GF-D8 (cell line): ENCODE measurements at places on chromosomes 6 and 20.

DNA sequence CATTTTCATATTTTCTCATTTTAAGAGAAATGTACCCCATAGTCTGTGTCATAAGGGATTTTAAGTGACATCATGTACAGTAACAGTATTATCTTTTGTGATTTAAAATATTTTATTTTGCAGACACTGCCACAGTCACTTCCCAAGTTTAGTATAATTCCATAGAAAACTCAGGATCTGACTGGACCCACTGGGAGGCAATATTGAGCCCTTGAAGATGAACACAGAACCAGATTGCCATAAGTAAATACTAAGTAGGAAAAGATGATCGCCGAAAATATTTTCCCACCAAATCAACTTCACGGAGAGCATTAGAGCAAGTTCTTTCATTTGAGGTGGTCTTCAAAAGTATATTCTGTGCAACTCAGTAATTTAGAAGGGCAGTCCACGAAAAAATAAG, 17.6 kb upstream of the PKHD1 start:
- no peak for DNase-seq

GRCh38 chr6:125816828-125817280, 26.1 kb downstream of the NCOA7 start:
- DNase-seq: no peak

- no peak for DNase-seq
These were observed 40.6 kb downstream of the KCNS1 start for GRCh38 chr20:45060294-45060693.

DNA sequence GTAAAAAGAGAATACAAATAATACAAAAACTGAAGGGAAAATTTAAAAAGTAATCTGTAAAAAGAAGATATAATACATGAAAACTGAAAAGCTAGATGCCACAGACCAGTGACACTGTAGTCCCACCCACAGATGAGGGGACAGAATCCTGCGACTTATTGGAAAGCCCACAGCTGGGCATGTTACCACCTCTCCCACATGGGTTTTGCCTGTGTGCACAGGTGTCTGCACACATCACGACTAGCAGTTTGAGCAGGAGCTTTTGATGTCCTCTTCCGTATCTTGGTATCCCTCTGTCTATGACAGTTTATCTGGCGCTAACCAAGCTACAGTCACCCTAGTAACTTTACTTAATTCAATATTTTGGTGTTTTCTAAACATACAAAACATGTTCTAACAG, 291.1 kb upstream of the EXOC2 start:
- no peak for DNase-seq

DNA sequence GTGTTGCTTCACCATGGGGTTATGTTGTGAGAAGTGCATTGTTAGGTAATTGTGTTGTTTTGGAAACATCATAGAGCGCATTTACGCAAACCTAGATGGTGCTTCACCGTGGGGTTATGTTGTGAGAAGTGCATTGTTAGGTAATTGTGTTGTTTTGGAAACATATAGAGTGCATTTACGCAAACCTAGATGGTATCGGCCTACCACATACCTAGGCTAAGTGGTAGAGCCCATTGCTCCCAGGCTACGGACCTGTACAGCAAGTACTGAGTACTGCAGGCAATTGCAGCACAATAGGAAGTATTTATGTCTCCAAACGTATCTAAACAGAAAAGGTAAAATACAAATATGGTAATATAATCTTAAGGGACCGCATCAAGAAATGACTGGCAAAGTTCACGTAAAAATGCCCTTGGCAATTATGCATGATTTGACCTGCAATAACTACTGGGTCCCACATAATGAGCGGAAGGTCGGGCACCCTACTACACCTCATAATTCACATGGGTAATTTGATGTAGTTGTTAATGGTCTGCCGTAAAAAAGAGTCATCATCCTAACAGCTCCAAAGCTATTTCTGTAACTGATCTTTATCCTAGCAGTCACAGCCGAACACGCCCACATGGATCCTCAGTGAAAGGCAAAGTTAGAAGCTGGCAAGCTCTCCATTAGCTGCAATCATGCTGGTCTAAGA, 76.0 kb downstream of the RSPH3 start:
- no peak for DNase-seq

GRCh38 chr20:51543422-51543788, 886 bp upstream of the NFATC2 start:
- DNase-seq: no peak

DNA sequence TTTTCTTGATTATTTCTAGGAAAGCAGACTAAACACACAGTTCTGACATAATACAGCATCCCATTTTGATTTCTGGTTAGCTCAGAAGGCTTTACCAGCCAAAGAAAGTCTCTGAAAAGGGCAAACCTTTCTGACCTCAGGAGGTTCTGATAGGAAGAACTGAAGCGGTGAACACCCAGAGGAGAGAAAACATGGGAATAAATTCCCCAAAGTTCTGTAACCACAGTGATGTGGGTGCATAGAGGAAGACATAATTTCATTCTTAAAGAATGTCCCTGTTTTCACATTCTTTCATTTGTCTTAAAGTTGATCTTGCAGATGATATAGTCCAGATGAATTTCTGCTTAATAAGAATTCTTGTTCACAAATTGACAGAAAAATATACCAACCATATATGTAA, 60.3 kb downstream of the RSPO3 start:
- no peak for DNase-seq

GRCh38 chr20:51811042-51811355, 8.7 kb upstream of the SALL4 start:
- DNase-seq: no peak

DNA sequence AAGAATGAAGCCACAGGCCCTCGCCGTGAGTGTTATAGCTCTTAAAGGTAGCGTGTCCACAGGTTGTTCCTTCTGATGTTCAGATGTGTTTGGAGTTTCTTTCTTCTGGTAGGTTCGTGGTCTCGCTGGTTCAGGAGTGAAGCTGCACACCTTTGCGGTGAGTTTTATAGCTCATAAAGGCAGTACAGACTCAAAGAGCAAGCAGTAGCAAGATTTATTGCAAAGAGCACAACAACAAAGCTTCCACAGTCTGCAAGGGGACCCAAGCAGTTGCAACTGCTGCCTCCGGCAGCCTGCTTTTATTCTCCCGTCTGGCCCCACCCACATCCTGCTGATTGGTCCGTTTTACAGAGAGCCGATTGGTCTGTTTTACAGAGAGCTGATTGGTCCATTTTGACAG, 5.2 kb downstream of the HIVEP1 start:
- no peak for DNase-seq

- no peak for DNase-seq
These were observed 679.3 kb downstream of the DHX35 start for GRCh38 chr20:39641423-39641822.

DNA sequence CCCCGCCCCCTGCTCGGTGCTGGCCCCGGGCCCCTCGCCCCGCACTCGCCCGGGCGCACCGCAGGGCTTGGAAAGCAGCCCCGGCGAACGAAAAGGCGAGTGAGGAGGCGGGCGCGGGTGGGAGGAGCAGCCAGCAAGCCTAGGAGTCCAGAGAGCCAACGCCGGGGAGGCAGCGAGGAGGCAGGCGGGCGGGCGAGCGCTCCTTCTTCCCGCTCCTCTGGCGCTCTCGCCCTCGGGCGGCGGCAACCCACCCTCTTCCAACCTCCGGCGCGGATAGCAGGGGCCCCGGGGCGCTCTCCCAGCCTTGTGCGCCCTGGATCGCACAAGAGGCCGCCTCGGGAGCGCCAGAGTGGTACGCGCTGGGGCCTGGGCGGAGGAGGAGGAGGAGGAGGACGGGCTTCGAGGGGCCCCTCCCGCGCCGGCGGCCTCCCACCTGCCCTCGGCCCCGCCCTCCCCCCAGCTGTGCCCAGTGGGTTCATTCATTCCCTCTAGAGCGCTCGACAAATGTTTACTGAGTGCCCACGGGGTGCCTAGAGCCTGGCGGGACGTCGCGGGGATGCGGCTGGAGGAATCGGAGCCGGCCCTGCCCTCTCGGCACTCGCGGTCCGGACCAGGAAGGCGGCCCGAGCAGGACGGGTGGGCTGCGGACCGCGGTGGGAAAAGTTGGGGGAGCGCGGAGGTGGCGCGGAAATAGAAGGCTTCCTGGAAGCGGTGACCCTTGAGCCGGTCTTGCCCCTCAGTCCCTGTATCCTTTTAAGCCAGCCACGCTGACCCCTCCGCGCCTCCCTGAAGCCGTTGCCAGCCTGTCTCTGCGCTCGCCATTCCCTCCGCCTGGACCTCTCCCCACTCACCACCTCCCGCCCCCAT, at the start of gene BMP7:
TSS of gene BMP7 (minus strand) at position 351 of the 867 bp plus-strand sequence. CDS start 519 bp downstream, outside the sequence.
- DNase-seq: no peak

DNA sequence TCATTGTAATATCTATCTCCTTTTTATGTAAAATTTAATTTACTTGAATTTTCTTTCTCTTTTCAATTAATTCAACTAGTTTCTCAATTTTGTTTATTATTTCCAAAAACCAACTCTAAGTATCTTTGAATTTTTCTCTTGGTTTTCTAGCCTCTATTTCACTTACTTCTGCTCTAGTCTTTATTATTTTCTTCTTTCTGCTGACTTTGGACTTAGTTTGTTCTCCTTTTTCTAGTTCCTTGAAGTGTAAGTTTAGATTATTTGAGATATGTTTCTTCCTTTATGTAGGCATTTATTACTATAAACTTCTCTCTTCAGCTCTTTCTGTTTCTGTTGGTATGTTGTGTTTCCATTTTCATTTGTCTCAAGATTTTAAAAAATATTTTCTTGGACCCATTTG, 70.8 kb downstream of the TNFAIP3 start:
- DNase-seq: no peak

- no peak for DNase-seq
These were observed 702.1 kb downstream of the FRK start for GRCh38 chr6:115358616-115359015.

DNA sequence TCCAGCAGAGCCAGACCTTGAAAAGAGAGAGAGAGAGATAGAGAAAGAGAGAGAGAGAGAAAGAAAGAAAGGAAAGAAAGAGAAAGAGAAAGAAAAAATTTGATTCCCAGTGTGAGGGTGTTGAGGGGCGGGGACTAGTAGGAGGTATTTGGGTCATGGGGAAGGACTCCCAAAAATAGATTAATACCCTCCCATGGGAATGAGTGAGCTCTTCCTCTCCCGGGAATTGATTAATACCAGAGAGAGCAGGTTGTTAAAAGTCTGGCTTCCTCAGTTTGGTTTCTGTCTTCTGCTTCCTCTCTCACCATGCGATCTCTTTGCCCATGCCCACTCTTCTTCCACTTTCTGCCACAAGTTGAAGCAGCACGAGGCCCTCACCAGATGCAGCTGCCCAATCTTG, 28.8 kb upstream of the CFAP206 start:
- no peak for DNase-seq

DNA sequence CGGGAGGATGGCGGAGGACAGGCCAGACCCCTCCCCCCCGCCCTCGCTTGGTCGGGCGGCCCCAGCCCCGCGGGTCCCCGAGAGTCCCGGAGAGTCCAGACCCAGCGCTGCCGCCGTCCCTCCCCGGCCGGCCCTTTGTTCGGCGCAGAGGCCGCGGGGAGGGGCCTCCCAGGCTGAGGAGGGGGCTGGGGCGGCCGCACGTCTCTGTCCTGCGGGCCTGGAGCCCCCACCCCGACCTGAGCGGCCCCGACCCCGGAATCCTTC, 806 bp downstream of the KCNQ2 start:
- DNase-seq: no peak
